ENCODE measurements at places on chromosomes 1 and 21.
A peak's percentile ranks its signal among the peaks of the same experiment; 100 is the strongest.

GRCh38 chr1:12464045-12464461 is 154.0 kb downstream of the DHRS3 start:
- DNase-seq = no peak

- no peak for DNase-seq
Observed at GRCh38 chr1:115314092-115314491, 24.0 kb downstream of the NGF start.

GRCh38 chr1:84996846-84997666 is at the start of gene MCOLN2:
Gene MCOLN2, minus strand, starts transcription at chr1:84997113. Its CDS starts 241 bp downstream, at chr1:84996872.
- DNase-seq = peak; percentile 58

DNA sequence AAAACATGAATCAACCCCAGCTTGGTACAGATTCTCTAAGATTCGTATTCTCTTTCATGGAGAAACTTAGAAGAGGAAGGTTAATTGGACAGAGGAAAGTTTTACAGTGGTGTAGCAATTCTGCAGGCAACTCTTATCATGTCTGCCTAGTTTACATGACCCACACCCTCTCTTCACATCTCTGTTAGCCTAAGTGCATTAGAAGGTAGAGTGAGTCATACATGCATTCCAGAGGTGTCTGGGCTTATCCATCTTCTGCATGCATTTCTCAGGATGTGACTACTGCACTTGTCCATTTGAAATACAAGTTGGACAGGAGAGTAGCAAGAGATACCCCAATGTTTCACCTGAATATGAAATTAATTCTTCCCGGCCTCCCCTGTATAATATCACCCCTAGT is 578.4 kb upstream of the NCAM2 start:
- no peak for DNase-seq

- no peak for DNase-seq
Observed at GRCh38 chr1:207223162-207223561, 98.3 kb upstream of the CD55 start.

- no peak for DNase-seq
Observed at GRCh38 chr1:155645648-155646047, 35.6 kb downstream of the MSTO1 start.

- no peak for DNase-seq
Observed at GRCh38 chr1:54970901-54971300, 9.5 kb upstream of the TMEM61 start.

DNA sequence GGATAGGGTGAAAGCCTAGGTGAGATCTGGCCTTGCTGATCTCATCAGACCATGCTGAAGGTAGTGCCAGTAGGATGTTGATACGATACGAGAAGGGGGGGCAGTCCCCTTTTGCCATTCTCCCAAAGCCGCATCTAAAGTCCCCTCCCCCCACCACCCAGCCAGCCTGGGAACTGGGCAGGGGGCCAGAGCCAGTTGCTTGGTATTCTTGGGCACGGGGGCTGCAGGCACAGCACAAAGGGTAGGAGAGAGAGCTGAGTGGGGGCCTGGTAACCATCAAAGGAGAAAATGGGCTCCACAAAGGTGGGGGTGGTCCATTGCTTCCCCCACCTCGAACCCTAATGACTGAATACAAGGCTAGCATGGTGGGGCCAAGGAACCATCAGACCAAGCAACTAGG is 5.4 kb downstream of the PEA15 start:
- no peak for DNase-seq

DNA sequence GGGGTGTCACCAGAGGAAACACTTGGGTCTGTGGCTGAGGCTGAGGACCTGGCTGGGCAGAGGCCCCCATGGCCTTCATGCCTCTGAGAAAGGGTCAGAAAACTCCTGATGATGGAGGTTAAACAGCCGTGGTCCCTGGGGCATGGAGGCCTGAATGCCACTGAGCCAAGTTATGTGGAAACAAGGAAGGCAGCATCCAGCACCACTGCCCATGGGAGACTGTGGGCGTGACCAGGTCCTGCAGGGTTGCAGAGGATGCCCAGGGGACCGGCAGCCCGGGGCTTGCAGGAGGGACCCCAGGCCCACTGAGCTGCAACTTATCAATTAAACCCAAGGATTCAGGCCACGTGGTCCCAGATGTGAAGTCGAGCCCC is 18.9 kb upstream of the COL6A2 start:
- no peak for DNase-seq

- DNase-seq = no peak
Observed at GRCh38 chr1:50829014-50829958, 130.8 kb downstream of the FAF1 start.

- no peak for DNase-seq
Observed at GRCh38 chr1:31562707-31563360, 13.5 kb upstream of the TINAGL1 start.

DNA sequence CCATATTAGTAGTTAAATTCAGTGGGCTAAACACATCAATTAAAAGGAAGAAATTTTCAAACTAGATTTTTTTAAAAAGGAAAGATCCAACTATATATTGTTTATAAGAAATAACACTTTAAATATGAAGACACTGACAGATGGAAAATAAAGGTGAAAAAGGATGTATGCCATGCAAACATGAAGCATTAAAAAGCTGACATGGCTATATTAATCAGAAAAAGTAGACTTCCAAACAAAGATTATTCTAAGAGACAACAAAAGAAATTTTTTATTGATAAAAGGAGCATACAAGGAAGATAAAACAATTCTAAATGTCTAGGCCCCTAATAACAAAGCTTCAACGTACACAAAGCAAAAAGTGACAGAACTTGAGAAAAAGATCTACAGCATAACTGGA is 92.2 kb downstream of the ATF6 start:
- DNase-seq = no peak

DNA sequence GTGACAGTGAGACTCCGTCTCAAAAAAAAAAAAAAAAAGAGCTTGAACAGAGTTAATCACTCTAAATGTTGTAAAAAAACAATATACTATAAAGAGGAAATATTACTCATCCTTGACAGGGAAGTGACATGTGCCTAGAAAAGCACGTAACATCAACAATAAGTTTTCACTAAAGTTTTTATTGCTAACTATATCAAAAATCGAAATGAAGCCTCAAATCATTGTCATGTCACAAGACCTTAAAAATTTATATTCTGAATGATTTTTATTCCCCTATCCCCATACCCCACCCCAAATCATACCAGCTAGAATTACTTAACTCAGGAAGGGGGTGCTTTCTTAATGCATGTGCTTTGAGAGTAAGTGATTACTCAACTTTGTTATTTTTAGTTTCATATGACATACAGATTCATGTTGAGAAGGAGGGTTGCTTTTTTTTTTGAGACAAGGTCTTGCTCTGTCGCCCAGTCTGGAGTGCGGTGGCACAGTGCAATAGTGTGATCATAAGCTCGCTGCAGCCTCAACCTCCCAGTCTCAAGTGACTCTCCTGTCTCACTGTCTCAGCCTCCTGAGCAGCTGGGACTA is 53.6 kb upstream of the MUTYH start:
- peak; percentile 12 for DNase-seq

Measured in activated naive CD8-positive, alpha-beta T cell treated with anti-CD3 and anti-CD28 coated beads, Interleukin-2, amount 50 U/mL, for 24 hours (primary cell).